A549 treated with Mapracorat at 1 μM for 4 hours (cell line): ENCODE measurements at places on chromosomes 5 and 9. TPM values are rescaled to one million over a fixed set of nuclear protein-coding genes. Genes with fewer than 3 reads are reported as not detected.

SCGB3A2 gene
- total RNA-seq: not detected in 5 replicates

PRSS3 gene
- total RNA-seq: 11.8 to 13.5 TPM (median 12.6 TPM) in 5 replicates

OR13C5 gene
- not detected in 5 replicates for total RNA-seq

GNA14 gene
- total RNA-seq: not detected in 5 replicates

ACTBL2 gene
- 0.06 to 0.08 TPM in 2 of 5 replicates, not detected in the others for total RNA-seq

SEMA6A gene
- total RNA-seq: 0.06 to 0.19 TPM (median 0.13 TPM) in 4 of 5 replicates, not detected in the other

PHF24 gene
- total RNA-seq: 0.07 to 0.42 TPM (median 0.24 TPM) in 5 replicates
